GDM1 (cell line): ENCODE measurements at places on chromosomes 1 and 21.

- no peak for DNase-seq
Observed at GRCh38 chr21:46639489-46640386, 4.3 kb downstream of the PRMT2 start.

GRCh38 chr1:151570819-151571218 lies 30.7 kb downstream of the TUFT1 start:
- no peak for DNase-seq

DNA sequence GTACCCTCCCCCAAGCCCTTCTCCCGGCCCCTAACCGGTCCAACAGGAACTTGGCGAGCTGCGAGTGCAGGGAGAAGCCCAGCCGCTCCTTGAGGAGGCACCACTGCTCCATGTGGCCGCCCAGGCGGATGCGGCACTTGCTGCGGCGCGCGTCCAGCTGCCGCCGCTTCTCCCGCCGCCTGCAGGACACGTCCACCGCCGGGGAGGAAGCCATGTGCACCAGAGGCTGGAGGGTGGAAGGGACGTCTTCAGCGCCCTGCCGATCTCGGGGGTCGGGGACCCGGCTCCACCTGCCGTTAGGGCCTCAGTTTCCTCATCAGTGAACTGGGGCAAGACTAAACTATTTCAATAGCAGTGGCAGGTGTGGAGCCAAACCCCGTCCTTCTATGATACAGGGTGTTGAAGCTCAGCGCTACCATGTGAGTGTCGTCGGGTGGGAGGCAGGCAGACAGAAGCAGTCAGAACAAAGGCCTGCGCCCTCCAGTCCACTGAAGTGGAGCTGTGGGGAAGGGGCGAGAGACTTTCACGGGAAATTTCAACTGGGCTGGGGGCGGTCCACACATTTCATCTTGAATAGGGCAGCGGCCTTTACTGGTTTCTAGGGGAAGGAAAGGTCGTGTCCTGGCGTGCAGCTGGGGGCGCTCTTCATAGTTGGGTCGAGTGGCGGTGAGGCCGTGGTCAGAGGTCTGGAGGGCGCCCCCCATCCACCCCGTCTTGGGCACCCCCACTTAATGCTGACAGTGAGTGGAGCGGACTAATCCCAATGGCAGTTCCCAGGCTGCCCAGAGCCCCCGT lies 592 bp downstream of the ZNF692 start:
- DNase-seq = peak; percentile 45

- DNase-seq = no peak
Observed at GRCh38 chr1:87513966-87514660, 185.4 kb downstream of the LMO4 start.

GRCh38 chr1:33826311-33826710 lies 37.6 kb upstream of the HMGB4 start:
- DNase-seq = no peak

DNA sequence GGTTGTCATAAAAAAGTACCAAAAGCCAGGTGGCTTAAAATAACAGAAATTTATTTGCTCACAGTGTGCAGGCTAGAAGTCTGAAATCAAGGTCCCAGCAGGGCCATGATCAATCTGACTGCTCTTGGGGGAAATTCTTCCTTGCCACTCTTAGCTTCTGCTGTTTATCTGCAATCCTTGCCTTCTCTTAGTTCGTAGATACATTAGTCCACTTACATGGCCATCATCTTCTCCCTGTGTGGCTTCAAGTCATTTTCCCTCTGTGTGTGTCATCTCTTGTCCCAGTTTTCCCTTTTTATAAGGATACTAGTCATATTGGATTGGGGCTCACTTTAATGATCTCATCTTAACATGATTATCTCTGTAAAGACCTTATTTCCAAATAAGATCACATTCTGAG lies 124.0 kb upstream of the NCAM2 start:
- no peak for DNase-seq

DNA sequence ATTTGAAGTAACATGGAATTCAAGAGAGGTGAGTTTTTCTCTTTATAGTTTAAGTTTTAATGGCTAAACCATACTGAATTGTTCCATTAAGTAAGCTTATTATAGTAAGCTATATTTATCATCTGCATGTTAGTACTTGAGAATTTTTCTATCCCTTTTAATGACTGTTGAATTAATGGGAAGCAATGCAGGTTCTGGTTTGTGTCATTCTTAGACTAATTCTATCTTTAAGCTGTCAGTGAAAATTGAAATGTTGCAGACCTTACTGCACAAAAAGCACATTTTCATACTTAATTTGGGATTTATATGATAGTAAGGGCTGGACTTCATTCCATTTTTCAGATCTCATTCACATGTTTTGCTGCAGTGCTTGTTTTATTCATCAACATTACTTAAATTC lies 25.9 kb downstream of the SRSF11 start:
- no peak for DNase-seq

- no peak for DNase-seq
Observed at GRCh38 chr21:42688841-42689371, 35.5 kb downstream of the PDE9A start.

GRCh38 chr21:38743772-38744529 lies 61.8 kb upstream of the ETS2 start:
- DNase-seq = no peak

- no peak for DNase-seq
Observed at GRCh38 chr21:45834026-45834715, 147.4 kb upstream of the COL6A1 start.

- no peak for DNase-seq
Observed at GRCh38 chr1:204094313-204094729, 21.4 kb downstream of the SOX13 start.

DNA sequence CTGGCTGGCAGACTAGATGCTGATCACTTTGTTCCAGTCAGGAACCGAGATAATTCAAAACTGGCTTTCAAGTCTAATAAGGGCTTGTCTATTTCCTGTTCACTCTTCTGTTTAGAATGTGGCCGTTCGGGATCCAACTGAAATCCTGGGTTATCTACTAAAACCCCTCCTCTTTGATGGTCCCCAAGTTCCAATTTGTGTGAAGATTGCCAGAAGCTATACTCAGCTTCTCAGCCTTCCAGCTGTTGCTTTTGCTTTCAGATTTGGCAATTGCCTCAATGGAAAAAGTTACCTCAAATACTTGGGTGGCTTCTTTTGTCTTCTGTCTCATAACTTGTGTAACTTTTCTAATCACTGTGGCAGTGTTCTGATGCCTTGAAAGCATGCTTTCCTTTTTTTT lies 43.7 kb downstream of the BTBD8 start:
- DNase-seq = no peak

GRCh38 chr1:205800981-205801703 lies 11.9 kb downstream of the SLC41A1 start:
- DNase-seq = no peak

DNA sequence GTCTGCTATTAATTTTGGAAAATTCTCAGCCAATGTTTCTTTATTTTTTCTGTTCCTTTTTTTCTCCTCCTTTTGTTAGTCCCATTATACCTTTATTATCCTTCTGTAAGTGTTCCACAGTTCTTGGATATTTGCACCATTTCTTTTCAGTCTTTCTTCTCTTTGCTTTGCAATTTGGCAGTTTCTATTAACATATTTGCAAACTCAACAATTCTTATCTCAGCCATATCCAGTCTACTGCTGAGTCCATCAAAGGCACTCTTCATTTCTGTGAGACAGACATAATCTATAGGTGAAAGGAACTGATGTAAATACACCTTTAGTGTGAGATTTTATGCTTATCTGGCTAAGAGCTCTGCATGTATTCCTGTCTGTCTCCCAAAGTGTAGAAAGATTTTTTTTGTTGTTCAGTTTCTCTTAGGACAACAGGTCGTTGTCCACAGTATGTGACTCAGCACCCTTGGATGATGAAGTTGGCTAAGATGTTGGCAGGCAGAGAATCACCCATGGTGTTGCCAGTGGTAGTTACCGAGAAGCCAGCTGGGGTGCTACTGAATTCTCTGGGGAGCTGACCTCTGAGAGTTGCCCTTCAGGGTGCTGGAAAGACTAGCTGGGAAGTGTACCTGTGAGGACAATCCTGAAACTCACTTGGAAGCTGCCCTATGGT lies 38.4 kb downstream of the LEPR start:
- DNase-seq = no peak

DNA sequence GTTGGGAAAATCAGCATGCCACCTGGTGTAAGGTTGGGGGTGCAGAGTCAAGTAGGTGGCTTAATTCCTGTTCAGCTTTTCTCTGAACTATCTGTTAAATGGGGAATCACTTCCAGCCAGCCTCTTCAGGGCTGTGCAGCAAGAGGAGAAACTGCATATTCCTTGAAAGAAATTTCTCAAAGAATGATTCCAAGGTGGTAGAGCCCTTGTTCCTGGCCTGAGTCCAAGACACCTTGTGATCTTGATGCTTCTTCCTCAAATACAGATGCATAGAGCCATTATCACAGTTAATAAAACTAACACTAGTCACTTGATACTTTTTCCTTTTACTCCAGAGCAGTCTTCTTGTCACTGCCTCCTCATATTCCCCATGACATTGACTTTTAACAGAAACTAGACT lies 5.2 kb downstream of the TXLNA start:
- no peak for DNase-seq

GRCh38 chr21:43754948-43755781 lies 20.9 kb downstream of the CSTB start:
- DNase-seq = no peak

GRCh38 chr1:182303778-182304177 lies 87.8 kb downstream of the GLUL start:
- DNase-seq = no peak

GRCh38 chr21:17393413-17393812 lies 119.4 kb upstream of the CXADR start:
- DNase-seq = no peak

- no peak for DNase-seq
Observed at GRCh38 chr1:178652506-178653490, 72.2 kb upstream of the RALGPS2 start.

GRCh38 chr1:146049436-146049835 lies 27.9 kb upstream of the HJV start:
- DNase-seq = no peak

- DNase-seq = no peak
Observed at GRCh38 chr1:96519851-96520578, 201.6 kb upstream of the PTBP2 start.

DNA sequence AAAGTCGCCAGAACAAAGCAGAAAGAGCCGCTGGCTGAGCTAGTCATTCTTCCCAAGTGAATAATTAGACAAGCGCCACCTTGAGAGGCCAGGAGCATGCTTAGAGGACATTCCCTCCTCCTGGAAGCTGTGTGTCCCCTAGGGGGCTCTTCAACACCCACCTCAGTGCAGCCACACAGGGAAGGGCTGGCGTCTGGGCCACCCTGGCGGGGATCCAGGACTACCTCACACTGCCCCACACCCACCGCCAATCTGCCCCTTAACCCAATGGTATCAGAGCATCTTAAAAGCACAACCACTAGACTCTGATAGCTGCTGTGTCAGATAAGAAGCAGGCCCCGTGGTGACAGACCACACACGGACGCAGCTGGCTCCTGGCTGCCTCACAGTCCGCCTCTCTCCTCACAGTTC lies 24.9 kb downstream of the SETD4 start:
- no peak for DNase-seq

GRCh38 chr1:39047374-39048229 lies 21.5 kb downstream of the NDUFS5 start:
- no peak for DNase-seq

DNA sequence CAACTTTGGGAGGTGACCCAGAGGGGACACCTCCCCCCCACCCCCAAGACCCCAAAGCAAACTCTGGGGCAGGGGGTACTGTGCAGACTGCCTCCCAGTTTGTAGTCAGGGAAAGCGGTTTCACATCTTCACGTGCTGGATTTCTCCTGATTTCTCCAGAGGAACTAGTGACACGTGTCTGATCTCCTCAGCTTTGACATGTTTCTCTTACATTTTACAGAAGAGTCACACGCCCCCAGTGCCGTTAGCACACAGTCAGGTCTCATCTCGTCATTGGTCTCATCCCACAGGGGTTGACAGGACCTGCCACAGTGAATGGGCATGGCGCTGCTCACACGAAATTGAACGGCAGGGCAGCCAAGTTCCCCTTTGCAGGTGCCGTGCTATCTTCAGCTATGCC lies 11.8 kb downstream of the PDPN start:
- DNase-seq = no peak

DNA sequence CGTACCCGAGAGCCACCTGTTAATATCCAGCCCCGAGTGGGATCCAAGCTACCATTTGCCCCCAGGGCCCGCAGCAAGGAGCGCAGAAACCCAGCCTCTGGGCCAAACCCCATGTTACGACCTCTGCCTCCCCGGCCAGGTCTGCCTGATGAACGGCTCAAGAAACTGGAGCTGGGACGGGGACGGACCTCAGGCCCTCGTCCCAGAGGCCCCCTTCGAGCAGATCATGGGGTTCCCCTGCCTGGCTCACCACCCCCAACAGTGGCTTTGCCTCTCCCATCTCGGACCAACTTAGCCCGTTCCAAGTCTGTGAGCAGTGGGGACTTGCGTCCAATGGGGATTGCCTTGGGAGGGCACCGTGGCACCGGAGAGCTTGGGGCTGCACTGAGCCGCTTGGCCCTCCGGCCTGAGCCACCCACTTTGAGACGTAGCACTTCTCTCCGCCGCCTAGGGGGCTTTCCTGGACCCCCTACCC lies 1.4 kb downstream of the USP21 start:
- DNase-seq = no peak

DNA sequence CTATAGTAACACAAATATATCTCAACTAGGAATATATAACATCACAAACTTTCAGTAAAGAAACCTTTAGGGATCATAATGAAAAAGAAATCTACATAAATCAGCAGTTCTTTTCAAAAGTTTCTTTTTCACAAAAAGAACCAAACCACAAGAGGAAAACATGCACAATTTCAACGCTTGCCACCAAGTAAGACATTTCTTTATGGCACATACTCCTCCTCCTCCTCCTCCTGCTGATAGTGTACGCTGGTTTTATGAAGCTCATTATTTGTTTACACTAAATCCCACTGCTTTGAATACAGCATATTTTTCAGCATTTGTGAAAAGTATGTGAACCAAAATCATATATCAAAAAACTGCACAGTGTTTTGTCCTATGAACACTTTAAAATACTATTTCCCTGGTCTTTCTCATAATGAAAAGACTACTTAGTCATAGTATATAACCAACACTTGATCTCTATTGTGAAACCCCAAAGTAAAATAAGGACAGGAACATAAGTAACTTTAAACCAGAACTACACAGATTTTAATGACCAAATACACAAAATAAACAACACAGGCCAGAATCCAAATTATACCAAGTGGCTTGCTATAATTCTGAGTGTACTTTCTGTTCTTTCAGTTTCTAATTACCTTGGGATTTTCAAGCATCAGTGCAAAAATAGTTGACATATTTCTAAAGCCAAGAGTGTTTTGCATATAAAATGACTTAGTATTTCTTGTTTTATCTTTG lies 184.2 kb downstream of the EIF4G3 start:
- DNase-seq = no peak

- DNase-seq = no peak
Observed at GRCh38 chr1:60866226-60866900, 216.0 kb upstream of the NFIA start.

GRCh38 chr1:12276225-12276624 lies 46.4 kb downstream of the VPS13D start:
- no peak for DNase-seq

GRCh38 chr1:66401244-66401643 lies 132.7 kb upstream of the SGIP1 start:
- DNase-seq = no peak
